Inflammatory macrophage treated with lipopolysaccharide for 4 hours (primary cell): ENCODE measurements at places on chromosomes 1 and 21.

- DNase-seq = no peak
Measured at GRCh38 chr21:45736690-45737484, 93.4 kb downstream of the PCBP3 start.

DNA sequence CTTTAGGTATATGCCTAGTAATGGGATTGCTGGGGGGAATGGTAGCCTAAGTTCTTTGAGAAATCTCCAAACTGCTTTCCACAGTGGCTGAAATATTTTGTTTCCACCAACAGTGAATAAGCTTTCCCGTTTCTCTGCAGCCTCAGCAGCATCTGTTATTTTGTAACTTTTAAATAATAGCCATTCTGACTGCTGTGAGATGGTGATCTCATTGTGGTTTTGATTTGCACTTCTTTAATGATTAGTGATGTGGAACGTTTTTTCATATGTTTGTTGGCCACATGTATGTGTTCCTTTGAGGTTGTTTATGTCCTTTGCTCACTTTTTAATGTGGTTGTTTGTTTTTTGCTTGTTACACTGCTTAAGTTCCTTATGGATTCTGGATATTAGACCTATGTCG, 237.4 kb downstream of the CENPF start:
- no peak for DNase-seq

DNA sequence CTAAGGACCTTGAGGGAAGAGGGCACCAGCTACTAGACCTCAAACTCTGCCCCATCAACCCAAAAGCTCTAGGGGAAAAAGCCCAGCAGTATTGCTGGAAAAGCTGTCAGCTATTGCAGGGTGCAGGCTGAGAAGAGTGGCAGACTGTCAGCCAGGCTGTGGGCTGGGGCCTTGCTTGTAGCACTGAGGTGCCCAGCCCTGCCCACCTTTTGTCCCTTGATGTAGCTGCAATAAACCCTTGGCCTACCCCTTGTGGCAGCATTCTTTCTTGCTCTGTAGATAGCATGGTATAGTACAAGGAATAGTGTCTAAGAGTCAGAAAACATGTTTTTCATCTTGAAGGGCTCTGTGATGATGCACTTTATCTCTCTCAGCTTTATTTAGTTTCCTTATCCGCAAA, 39.4 kb downstream of the CDC14A start:
- no peak for DNase-seq

DNA sequence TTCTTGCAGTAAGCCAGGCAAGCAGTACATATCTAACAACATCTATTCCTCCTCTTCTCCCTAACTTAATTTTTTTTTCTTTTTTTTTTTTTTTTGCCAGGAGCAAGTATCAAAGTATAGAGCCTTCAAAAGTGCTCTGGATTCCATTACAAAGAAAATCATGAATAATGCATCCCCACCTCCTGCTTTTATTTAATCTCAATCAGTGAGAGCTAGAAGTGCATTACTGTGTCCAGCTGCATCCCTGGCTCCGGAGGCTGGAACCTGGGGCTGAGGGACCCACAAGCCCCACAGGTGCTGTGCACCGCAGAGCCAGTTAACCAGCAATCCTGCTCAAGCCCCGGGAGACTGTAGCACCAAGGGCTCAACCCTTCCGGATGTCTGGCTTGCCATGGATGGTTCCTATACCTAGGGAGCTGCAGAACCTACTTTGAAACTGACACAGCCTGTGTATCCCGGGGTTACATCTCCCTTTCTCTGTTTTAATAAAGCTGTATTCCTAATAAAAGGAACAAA, 455.9 kb upstream of the RUNX1 start:
- no peak for DNase-seq

DNA sequence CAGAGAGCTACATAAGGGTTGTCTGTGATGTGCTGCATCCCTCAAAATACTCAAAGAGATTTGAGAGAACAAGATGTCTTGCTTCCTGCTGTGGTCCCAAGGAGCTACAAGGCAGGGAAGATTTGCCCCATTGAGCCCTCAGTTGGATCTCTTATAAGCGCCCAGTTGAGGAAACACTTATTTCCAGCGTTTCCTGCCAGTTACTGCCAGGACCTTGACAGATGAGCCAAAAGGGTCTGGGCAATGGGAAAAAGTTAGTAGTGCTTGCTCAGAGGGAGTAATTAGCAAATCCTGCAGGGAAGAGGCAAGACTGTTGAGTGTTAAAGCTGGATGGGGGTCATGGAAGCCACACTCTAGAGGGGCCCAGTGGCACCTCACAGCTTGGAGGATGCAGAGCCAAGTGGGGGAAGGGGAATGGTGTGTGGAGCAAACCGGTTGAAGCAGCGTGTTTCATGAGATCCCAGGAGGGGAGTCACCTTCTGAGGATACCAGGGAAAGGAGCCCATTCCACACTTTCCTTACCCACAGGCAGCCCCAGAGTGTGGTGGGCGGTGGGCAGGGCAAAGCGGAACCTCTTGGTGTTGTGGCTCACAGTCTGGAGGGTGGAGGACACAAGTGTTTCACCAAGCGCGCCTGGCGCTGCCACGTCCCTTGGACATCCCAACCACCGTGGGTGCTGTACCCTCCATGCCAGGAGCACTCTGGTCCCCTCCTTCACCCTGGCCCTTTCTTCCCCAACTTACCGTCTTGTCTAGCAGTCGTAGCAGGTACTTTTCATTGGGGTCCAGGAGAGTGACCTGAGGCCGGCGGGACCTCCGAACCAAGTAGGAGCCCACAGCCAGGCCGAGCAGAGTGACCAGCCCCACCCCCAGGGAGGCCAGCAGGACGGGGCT, 805 bp downstream of the CYB5R1 start:
- peak; percentile 25 for DNase-seq

GRCh38 chr21:42191696-42192595, 27.0 kb upstream of the ABCG1 start:
- no peak for DNase-seq

DNA sequence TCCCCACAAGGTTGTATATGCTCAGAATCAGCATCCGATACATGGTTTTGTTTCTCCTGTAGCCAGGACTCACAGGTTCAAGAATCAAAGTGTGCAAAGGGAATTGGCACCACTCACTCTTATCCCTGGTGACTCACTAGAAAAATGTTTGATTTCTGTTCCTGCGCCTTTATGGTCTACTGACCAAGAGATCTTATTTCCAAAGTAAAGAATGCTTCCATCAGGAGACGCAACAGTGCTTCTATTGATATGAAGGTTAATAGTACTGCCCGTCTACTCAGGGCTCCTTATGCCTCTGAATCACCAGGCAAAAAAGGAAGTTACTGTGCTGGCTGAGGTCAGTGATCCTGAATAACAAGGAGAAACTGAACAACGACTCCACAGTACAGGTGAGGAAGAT, 1392.0 kb upstream of the PRMT6 start:
- DNase-seq = no peak

DNA sequence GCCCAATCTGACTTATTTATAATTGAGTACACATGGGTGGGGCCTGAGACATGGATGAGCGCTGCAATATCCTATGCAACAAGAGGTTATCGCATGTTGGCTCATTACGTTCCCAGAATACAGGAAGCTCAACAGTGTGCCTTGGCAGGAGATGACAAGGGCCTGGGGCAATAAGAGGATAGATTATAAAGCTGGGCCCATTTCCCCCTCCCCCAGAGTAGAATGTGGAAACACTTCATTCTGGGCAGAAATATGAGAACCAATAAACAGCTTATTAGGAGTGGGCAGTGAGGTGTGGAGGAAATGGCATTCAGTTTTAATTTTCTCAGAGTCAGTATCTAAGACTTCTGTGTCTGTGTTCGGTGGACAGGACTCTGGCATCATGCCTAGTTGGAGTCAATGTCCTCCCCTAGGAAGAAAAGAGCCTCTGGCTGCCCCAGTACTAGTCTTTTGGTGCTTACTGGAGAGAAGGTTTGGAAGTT, 92.8 kb downstream of the PIK3R3 start:
- DNase-seq = peak; percentile 15
